M059J (cell line): ENCODE measurements at places on chromosomes 7 and 10.

GRCh38 chr10:68561865-68562649 lies 1.9 kb downstream of the TET1 start:
- DNase-seq: peak; percentile 45

DNA sequence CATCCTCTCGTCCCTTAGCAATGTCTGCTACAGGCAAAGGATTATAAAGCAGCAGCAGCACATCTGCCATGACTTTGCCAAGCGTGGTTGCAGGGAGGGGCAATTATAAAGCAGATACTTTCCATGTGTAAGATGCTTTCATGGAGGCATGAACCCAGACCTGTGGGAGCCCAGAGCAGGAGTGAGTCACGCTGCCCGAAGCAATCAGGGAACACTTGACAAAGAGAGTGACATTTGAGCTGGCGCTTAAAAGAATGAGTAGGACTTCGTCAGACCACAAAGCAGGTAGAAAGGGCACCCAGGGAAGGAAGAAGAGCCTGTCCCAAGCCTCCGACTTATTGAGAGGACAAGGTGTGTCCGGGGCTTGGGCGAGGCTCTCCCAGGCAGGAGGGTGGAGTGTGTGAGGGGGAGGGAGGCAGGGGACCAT lies 147.2 kb downstream of the MYOF start:
- peak; percentile 95 for DNase-seq

DNA sequence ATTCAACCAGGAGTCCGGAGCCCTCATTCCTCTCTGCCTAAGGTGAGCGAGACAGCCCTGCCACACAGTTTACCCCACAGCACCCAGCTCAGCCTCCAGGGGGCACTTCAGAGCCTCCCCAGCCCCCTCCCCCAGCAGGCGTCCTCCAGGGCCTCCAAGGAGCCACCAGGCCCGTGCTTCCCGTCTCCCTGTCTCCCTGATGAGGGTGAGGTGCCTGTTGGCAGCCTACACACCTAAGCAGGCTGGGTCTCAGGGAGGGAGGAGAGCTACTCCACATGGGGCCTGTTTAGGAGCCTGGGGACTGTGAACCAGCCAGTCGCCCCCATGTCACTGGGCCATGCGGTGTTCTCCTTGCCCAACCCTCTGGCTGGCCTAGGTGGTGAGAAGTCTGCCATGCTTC lies 28.9 kb upstream of the TRIM8 start:
- no peak for DNase-seq

DNA sequence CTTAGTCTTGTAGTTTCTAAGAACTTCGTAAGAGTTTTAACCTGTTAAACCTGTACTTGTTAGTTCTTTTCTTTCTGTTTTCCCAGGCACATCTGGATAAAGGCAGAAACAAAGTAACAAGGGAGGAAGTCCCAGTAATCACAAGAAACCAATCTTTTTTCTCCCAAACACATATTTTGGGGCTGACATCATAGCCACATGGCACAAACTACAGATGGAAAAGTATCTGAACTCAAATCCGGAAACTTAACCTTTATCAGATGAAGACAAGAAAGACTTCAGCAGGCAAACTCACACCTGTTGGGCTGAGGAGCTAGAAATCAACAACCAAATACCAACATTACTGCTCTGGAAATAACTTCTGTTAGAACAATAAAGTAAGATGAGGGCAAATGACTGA lies 67.1 kb downstream of the CUBN start:
- peak; percentile 89 for DNase-seq

DNA sequence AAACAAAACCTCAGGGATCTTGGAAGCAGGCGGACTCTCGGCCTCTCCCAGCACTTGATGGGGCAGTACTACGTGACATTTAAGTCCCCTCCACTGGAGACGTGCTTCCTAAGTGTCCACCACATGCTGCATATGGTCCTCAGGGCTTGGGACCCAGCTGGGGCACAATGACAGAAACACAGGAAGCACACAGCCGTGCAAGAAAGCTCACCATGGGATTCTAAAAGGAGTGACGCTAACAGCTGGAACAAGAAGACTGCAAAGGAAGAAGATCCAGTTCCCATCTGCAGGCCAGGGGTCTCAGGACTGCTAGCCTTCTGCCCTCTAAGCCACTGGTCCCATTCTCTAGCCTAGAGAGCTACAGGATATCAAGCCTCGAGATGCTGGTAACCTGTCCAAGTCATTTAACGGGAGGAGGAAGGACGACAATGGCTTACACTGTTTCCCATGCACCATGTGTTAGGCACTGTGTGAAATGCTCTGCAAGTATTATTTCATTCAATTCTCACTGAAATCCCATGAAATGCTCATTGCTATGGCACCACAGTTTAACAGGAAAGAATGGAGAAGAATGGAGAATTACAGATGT lies 61.1 kb downstream of the KCNMA1 start:
- DNase-seq: no peak

- peak; percentile 8 for DNase-seq
Measured at GRCh38 chr10:49512121-49512809, 26.7 kb downstream of the ERCC6 start.

GRCh38 chr7:122884186-122884585 lies 2.1 kb downstream of the CADPS2 start:
- no peak for DNase-seq

GRCh38 chr10:130691776-130692175 lies 555.6 kb downstream of the GLRX3 start:
- no peak for DNase-seq

GRCh38 chr10:121418126-121418777 lies 180.0 kb downstream of the FGFR2 start:
- peak; percentile 55 for DNase-seq

DNA sequence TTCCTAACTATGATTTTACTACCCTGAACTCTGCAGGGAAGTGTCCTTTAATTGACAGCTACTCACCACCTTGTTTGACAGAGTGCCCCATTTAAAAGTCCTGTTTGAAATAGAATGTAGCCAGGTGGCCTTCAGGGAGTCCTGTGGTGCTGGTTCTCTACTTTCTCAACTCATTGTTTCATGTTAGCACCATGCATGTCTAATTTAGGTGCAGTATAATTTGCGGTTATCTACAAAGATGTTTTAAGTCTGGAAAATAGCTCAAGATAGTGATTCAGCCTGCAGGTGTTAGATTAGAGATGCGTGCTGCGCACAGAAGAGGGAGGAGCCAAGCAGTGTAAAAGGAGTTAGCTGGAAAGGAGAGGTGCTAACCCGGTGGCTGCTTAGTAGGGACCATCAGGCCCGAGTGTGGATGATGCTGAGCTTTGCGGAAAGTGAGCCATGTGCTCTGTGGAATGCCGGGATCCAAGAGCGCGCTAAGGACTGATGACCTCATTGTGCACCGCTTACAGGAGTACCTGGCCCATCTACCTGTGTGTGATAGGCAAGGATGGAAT lies 1.2 kb downstream of the CCM2 start:
- no peak for DNase-seq

DNA sequence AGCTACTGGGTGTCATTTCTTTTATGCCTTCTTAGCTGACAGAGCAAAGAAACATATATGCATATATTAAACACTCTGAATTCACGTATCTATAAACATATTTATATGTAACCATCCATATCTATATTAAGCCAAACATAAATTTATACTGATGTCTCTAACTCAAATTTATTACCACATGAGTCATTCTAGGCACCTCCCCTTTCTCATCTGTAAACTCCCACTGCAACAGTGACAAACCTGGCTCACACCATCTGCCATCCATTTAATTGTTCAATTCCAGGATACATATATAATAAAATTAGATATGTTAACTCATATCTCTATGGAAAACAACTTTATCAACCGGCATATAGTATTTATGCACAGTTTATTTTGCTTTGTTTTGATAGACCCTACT lies 722.3 kb downstream of the SORCS1 start:
- no peak for DNase-seq

- DNase-seq: no peak
Measured at GRCh38 chr7:140153666-140154161, 23.1 kb downstream of the KDM7A start.

- DNase-seq: no peak
Measured at GRCh38 chr7:151166629-151167196, 781 bp downstream of the GBX1 start.

- DNase-seq: no peak
Measured at GRCh38 chr10:132062641-132063390, 2.9 kb upstream of the JAKMIP3 start.

DNA sequence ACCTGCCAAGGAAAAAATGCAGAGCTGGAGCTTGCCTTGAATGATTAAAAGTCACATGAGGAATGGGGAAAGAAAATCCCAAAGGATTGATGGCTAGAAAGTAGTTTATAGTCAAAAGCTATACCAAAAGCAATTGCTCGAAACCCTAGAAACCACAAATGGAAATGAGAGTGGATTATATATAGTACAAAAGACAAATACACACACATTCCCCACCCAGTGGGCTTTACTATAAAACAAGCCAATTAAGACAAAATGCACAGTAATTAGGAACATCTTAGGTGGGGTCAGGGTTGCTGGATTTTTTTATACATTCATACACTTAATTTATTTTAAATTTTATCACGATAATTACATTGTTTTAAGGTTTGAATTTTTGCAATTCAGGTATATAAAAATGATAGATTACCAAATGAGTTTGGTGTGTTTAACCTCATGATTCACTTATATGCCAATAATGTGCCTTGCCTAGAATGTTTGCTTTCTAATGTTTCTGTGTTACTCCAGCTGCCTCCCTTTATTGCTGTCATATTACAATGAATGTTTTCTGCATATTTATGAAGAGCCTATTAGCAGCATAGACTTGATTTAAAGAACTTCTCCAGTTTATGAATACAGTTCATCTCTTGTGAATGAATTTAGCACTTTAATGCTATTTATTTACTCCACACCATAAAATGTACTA lies 421.3 kb downstream of the EXOC4 start:
- no peak for DNase-seq

DNA sequence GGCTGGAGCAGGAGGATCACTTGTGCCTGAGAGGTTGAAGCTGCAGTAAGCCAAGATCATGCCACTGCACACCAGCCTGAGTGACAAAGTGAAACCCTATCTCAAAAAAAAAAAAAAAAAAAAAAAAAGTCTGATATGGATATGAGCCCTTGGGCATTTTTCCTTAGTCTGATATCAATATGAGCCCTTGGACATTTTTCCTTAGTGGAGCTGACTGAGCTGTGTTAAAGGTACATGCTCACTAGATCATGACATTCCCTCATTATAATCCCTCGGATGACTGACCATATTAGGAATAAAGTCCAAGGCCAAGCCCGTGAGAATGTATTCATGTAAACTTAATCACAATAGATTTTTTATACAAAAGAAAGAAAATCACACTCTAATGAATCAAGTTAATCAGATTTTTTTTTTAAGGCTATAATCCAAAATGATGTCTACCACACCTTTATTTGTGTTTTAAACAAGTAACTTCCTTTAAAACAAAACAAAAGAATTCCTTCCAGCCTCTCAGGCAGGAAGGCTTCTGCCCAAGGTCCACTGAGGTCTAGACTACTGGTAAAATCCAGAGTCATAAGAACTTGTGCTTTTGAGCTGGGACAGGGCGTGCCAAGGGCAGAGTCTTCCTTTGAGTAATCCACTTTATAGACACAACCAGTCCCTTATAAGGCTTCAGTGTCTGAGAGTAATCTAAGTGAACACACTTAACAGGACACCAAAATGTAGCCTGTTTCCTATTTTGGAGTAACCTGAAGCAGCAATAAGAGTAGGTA lies 5.5 kb downstream of the PPA1 start:
- DNase-seq: no peak

DNA sequence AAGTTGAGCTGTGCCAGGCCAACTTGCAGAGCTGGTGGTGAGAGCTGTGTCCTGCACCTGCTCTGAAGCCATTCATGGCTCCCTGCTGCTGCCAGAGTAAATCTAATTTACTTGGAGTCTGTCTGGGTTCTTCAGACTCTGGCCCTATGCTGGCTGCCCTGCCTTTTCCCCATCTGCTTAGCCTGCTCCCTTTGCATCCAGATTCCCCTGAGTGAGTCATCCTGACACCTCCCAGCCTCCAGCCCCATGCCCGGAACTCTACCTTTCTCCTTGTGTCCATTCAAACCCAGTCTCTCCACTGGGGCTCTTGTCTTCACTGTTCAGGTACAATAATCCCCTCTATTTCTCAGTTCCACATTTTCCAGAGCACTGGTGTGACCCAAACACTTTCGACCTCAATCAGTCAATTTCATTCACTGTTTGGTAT lies 434.4 kb upstream of the ZMIZ1 start:
- peak; percentile 59 for DNase-seq

DNA sequence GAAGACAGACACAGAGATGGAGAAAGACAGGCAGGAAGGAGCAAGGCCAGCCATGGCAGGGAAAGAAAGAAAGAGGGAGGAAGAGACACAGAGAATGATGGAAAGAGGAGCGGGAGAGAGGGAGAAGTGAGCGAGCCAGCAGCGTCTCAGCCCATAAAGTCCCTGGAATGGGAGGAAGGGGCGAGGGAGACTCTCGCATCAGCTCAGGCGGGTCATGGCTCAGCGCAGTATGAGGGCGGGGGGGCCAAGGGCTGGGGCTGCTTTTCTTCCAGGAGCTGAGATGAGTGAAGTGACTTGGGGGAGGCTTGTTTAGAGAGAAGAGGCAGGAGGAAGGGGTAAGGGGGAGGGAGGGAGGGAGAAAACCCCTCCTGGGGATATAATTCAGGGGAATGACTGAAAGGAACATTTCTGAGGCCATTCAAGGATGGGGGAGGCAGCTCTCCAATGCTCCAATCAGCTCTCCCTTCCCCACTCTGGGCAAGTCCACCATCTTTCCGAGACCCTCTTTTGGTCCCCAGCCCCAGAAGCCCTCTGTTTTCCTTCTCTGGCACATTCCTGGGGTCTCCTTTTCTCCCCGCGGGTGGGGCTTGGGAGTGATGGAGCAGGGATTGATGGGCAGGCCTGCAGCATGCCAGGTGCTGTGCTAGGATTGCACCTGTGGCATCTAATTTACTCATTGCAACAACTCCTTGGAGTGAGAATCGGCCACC lies 87.9 kb downstream of the HIF1AN start:
- DNase-seq: no peak

DNA sequence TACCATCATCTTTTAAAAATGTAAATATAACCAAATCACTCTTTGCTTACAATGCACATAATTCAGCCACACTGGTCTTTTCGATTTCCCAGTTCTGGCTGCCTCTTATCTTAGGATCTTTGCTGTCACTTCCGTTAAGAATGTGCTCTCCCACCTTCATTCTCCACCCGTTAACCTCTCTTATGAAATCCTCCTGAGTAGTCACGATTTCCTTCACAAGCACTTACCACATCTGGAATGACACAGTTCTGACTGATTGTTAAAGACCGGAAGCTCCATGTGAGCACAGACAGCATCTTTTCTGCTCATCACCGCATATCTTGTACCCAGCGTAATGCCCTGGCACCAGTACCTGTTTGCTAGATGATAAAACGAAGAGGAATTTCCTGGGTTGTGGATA lies 84.3 kb downstream of the CUL2 start:
- peak; percentile 94 for DNase-seq

- DNase-seq: no peak
Measured at GRCh38 chr7:89458114-89458513, 662.6 kb upstream of the TEX47 start.
